ENCODE measurements at places on chromosomes 16 and 17.

GRCh38 chr17:44187131-44187899 lies 543 bp downstream of the TMUB2 start:
- peak; percentile 29 for DNase-seq

DNA sequence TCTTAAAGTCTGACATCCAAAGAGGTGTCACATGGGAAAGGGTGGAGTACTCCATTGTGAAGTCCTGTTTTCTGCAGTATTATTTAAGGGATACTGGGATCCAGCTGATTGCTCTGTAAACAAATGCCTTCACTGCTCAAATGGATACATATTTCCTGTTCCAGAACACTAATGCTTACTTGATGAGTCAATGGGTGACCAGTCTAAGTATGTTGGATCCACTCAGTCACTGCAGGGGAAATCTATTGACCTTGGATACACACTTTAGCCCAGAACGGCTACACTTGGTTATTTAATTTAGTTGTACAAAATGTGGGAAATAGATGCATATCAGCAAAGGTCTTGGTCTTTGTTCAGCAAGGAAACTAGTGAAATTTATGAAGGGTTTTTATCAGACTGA lies 261.4 kb downstream of the MAP2K4 start:
- no peak for DNase-seq

- DNase-seq, result no peak
These were observed 52.3 kb downstream of the MSI2 start for GRCh38 chr17:57308543-57309186.

- no peak for DNase-seq
These were observed 16.7 kb downstream of the IGFBP4 start for GRCh38 chr17:40459636-40460603.

- no peak for DNase-seq
These were observed 188.6 kb upstream of the ASIC2 start for GRCh38 chr17:33481652-33482051.

- peak; percentile 77 for DNase-seq
These were observed 14.4 kb downstream of the CUEDC1 start for GRCh38 chr17:57940653-57941329.

GRCh38 chr17:82457929-82458178 lies 687 bp upstream of the NARF start:
- no peak for DNase-seq

GRCh38 chr16:87930456-87930855 lies 5.9 kb downstream of the CA5A start:
- DNase-seq, result no peak

GRCh38 chr17:48663134-48663924 lies 37.2 kb upstream of the HOXB9 start:
- DNase-seq, result no peak
